ENCODE measurements at places on chromosomes 4 and X. TPM values are rescaled to one million over a fixed set of nuclear protein-coding genes. Genes with fewer than 3 reads are reported as not detected.

DCAF8L2 gene
- not detected for polyA plus RNA-seq

ETDB gene
- polyA plus RNA-seq, result not detected

TACC3 gene
- polyA plus RNA-seq, result 2.6 TPM

TRO gene
- 361 TPM for polyA plus RNA-seq

DCHS2 gene
- 0.88 TPM for polyA plus RNA-seq

FAAH2 gene
- 9.3 TPM for polyA plus RNA-seq

NPY5R gene
- polyA plus RNA-seq, result 2.3 TPM

TMEM192 gene
- 8.0 TPM for polyA plus RNA-seq

DTHD1 gene
- polyA plus RNA-seq, result not detected

AREG gene
- polyA plus RNA-seq, result not detected

CLDN22 gene
- not detected for polyA plus RNA-seq

AR gene
- 1.1 TPM for polyA plus RNA-seq

EVC2 gene
- polyA plus RNA-seq, result 0.27 TPM

CPEB2 gene
- 12.4 TPM for polyA plus RNA-seq

PRSS48 gene
- not detected for polyA plus RNA-seq

PLK4 gene
- 13.9 TPM for polyA plus RNA-seq

RTL9 gene
- polyA plus RNA-seq, result 0.58 TPM

ATP2B3 gene
- polyA plus RNA-seq, result 4.4 TPM

DOK7 gene
- polyA plus RNA-seq, result 0.66 TPM

HS6ST2 gene
- polyA plus RNA-seq, result 43.0 TPM

XAGE1A gene
- polyA plus RNA-seq, result not detected

SRPX2 gene
- 0.59 TPM for polyA plus RNA-seq

NHS gene
- 1.9 TPM for polyA plus RNA-seq

TLR1 gene
- not detected for polyA plus RNA-seq

MAGEE2 gene
- polyA plus RNA-seq, result 0.28 TPM

MSX1 gene
- 2.8 TPM for polyA plus RNA-seq

TMPRSS11B gene
- polyA plus RNA-seq, result not detected

RBMXL3 gene
- not detected for polyA plus RNA-seq

MGARP gene
- 1.9 TPM for polyA plus RNA-seq

HSFX2 gene
- polyA plus RNA-seq, result 1.3 TPM

TMSB15A gene
- polyA plus RNA-seq, result 1,130 TPM

SMPX gene
- polyA plus RNA-seq, result not detected

L1CAM gene
- 88.0 TPM for polyA plus RNA-seq

RHOH gene
- not detected for polyA plus RNA-seq

ZNF630 gene
- polyA plus RNA-seq, result 1.5 TPM

SMIM31 gene
- polyA plus RNA-seq, result not detected

FGD1 gene
- polyA plus RNA-seq, result 9.8 TPM

ABCG2 gene
- polyA plus RNA-seq, result not detected

SLC25A14 gene
- polyA plus RNA-seq, result 127 TPM

UNC5C gene
- 0.56 TPM for polyA plus RNA-seq

EREG gene
- polyA plus RNA-seq, result not detected

GJB1 gene
- 0.18 TPM for polyA plus RNA-seq

KCNIP4 gene
- polyA plus RNA-seq, result 22.8 TPM

PLAC1 gene
- not detected for polyA plus RNA-seq

FABP2 gene
- polyA plus RNA-seq, result not detected

ERAS gene
- 3.2 TPM for polyA plus RNA-seq

TRPC5OS gene
- polyA plus RNA-seq, result 0.44 TPM
